ENCODE measurements at places on chromosomes 7 and 10.
A peak's percentile ranks its signal among the peaks of the same experiment; 100 is the strongest.

DNA sequence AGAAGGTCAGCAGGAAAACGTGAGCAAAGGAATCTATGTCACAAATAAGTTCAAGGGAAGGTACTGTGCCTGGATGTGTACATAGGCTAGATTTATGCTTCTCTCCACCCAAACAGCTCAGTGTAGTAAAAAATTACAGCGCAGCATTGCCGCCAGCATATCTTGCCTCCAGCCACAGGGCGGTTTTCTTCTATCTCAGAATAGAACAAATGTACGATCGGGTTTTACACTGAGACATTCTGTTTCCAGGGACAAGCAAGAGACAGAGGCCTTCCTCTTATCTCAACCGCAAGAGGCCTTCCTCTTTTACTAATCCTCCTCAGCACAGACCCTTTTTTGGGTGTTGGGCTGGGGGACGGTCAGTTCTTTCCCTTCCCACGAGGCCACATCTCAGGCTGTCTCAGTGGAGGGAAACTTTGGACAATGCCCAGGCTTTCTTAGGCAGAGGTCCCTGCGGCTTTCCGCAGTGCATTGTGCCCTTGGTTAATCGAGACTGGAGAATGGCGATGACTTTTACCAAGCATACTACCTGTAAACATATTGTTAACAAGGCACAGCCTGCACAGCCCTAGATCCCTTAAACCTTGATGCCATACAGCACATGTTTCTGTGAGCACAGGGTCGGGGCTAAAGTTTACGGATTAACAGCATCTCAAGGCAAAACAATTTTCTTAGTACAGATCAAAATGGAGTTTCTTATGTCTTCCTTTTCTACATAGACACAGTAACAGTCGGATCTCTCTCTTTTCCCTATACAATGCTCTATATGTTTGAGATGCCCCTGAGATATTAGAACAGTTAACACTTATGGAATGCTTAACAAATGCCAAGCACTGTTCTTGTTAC lies 11.6 kb upstream of the ABHD11 start:
- DNase-seq, result no peak

DNA sequence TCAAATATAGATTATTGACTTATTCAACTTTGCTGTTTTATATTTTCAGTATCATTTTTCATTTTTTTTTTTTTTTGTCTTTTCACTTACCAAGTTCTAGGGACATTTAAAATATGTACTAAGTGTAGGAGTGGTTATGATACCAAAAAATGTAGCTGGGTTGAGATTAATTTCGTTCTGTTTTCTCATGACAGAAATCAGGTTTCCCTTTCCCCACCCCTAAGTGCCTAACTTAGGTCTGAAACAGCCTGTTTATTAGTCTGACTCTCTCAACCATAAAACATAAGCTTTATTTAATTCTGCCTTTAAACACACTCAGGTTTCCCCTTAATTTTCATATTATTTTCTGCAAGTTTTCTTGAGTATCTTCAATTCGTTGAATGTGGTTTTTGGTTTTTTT lies 22.1 kb downstream of the TMEM106B start:
- DNase-seq, result no peak

- no peak for DNase-seq
Measured at GRCh38 chr7:157388301-157388700, 51.5 kb downstream of the DNAJB6 start.

DNA sequence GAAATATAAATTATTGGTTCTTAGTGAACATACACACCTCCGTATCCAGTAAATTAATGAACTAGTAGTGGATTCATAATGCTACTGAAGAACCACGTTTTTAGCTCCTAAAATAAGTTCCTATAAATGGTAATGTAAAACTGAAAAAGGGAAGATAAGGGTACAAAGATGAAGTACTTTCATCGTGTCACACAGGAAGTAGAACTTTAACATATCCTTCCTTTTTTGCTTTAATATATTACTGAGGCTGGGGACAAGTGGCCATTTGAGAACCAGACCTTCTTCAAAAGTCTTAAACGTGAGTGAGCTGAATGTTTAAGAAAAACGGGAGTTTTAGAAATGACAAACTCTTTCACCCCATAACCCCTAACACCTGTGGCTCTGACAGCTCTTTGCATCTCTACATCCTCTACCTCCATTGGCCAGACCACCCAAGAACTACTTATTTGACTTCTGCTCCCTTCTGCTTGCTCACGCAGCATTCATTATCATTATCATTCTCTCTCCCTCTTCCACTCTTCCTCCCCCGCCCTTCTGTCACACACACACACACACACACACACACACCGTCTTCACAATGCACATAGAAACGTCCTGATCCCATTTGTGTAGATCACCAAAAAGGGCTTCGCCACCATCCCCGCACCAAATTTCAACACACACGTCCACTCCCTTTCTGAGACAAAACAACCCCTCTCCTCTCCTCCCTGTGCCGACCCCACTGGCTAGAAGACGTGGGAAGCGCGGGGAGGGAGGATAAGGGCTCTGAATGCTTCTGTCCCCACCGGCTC lies 677 bp downstream of the SKAP2 start:
- DNase-seq, result peak; percentile 63

DNA sequence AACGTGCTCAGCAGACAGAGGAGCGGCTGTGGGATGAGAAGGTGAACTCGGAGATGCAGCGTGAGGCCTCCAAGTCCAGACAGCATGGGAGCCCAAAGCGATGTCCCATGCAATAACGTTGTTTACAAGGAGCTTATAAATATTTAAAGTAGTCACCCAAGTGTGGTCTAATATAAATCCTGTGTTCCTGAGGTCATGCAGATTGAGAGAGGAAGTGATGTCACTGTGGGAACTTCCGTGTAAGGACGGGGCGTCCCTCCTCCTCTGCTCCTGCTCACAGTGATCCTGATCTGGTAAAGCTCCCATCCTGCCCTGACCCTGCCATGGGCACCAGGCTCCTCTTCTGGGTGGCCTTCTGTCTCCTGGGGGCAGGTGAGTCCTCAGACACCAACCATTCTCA lies 94.7 kb upstream of the PRSS58 start:
- DNase-seq, result peak; percentile 14

- DNase-seq, result no peak
Measured at GRCh38 chr7:157668884-157669767, 332.3 kb downstream of the DNAJB6 start.

GRCh38 chr10:29621161-29621560 lies 13.6 kb downstream of the SVIL start:
- no peak for DNase-seq

GRCh38 chr7:159067576-159068487 lies 76.8 kb downstream of the VIPR2 start:
- no peak for DNase-seq

DNA sequence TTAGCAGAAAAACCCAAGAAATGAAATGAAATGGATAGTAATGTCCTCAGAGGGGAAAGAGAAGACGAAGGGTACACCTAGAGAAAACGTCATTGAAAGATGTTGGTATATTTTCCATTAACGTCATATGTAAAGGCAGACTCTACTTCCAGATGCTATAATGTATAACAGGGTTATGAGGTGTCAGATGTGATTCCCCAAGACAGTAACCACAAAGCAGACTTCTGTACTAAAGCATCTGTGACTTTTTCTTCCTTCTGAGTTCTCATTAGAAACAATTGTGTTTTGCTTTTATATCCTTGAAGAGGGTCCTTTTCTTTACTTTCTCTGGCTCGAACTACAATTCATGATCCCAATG lies 37.4 kb downstream of the LRRC72 start:
- no peak for DNase-seq

DNA sequence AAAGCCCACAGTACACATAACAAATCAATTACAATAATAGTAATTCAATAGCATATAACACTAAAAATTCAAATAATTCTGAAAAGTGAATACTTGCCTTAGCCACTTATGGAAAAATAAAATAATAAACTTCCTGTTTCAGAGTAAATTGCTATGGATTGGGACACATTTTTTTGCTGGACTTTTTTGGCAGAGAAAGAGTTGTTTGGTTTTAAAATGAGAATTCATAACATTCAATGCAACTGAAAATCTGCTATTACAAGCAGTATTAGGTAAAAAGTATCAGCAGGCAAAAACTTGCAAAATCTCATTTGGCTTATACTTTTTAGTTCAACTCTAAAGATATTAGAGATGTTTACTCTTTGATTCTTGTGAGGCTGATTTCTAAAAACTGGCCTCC lies 141.7 kb downstream of the NRCAM start:
- no peak for DNase-seq

DNA sequence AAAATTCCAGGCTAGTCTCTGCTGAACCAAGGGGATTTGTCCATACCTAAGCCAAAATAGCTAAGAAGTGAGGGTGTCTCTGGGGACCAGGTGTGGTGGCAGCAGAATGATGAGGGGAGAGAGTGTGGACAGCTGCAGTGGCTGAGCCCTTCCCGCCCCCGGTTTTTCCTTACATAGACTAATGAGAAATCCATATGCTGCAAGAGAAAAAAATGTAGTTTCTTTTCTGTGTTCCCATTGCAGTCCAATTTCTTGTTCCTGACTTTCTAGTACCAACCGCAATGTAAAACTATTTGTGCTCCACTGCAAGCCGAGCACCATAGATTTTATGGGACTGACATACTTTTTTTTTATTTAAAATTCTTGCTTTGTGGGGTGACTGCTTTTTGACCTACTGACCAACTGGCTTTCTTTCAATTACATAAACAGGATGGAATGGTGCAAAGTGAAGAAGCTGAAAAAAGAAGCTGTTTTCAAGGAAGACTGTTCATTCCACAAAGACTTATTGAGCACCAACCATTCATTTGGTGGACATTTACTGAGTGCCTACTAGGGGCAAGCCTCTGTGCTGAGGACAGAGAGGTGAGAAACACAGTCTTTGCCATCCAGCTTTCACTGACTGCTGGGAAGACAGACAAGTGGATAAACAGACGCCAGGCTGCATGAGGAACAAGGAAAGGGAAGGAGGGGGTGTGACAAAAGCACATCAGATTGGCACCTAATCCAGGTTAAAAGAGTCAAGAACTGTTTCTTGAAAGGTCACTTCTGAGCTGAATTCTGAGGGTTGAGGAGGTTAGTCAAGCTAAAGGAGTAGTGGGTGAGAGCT lies 9.8 kb downstream of the CEP41 start:
- no peak for DNase-seq
